Dermis blood vessel endothelial cell (primary cell): ENCODE measurements at places on chromosomes 1 and 21. TPM values are rescaled to one million over a fixed set of nuclear protein-coding genes. Genes with fewer than 3 reads are reported as not detected.
A peak's percentile ranks its signal among the peaks of the same experiment; 100 is the strongest.

DNA sequence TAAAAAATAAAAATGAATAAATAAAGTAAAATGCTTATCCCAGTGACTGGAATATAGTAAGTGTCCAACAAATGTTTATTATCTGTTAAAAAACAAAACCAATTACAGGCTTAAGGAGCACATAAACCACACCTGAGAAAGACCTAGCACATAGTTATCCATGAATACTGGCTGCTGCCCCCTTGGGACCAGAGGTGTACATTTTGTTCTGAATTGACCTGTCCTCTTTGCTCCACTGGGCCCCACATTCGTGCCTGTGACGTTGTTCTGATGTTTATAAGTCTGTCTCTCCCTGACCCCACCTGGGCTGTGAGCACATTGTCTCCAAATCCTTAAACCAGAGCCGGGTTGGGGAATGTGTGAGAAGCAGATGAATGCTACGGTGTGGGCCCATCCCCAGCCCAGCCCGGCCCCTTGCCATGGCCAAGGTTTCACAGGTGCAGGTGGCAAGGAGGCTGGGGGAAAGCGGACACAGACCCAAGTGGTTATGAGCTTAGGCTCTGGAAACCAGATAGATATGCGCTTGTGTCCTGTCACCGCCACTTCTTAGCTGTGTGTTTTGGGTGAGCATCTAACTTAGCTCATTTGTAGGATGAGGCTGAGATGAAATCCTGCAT lies 29.1 kb downstream of the OPRD1 start:
- DNase-seq, result no peak

DNA sequence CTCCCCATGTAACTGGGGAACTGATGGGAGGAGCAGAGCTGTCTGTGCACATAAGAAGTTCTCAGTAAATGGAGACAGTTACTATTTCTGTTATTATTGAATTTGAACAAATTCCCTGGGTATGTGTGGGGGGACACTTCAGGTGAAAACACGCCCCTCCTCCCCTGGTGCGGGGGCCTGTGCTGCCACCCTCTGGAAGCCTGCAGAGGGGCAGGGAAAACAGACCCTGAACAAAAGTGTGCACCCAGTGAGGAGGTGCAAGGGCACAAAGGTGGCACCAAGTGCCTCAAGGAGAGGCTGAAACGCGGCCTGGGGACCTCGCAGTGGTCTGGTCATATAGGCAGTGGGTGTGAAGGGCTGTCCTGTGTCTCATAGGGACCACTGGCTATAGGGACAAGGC lies 18.2 kb upstream of the NADK start:
- no peak for DNase-seq

DNA sequence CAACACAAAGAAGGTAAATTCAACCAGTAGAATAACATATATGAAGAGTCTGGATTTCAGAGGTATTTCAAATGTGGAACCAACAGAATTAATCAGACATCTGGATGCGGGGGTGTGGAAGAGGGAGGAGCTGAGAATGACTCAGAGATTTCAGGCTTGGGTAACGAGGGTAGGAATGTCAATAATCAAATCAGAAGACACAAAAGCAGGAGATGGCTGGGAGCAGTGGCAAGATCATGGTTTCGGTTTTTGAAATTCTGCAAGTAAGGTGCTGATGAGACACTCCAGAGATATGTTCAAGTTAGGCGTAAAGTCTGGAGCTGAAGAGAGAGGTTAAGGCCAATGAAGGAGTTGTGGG lies 64.0 kb downstream of the PLPPR5 start:
- DNase-seq, result no peak

DNA sequence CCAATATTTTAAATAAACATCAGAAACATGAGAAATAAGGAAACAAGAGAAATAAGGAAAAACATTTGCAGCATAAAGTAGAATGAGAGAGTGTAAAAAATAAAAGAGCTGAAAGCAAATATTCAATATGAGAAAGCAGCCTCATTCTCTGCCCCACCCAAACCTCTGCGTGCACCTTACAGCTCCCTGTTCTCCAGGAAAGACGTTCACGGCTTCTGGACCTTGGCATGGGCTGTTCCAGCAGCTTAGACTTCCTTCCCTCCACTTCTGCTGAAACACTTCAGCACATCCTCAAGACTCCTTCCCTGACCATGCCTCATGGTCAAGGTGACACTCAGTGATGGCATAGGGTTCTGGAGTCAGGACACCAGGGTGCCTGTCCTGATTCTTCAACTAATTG lies 23.3 kb downstream of the ALPL start:
- DNase-seq, result no peak

DNA sequence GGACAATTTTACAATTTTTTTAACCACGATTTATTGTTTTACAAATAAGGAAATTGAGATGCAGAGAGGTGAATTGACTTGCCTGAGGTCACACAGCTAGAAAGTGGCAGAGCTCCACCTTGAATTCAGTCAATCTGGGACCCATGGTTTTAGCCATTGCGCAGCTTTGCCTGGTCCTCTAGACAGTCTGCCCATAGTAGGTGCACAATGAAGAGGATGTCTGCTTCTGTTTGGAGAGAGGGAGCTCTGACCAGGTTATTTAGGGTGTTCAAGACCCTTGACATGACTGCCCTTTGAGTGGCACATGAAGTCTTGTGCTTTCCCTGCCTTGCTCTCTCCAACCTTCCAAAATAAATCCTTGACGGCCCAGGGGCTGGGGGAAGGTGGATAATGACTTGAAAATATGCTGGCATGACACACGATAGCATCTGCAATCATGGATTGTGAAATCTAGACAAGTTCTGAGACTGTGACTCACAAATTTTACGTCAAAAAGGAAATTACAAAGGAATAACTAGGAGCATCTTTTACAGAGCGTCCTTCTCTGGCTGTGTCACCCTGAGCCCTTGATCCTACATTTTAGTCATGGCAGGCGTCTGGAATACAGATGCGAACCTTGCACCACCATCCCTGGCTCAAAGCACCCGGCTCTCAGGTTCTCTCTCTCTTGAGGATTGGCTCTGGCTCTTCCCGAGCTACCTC lies 26.2 kb upstream of the ID3 start:
- DNase-seq, result peak; percentile 40

DNA sequence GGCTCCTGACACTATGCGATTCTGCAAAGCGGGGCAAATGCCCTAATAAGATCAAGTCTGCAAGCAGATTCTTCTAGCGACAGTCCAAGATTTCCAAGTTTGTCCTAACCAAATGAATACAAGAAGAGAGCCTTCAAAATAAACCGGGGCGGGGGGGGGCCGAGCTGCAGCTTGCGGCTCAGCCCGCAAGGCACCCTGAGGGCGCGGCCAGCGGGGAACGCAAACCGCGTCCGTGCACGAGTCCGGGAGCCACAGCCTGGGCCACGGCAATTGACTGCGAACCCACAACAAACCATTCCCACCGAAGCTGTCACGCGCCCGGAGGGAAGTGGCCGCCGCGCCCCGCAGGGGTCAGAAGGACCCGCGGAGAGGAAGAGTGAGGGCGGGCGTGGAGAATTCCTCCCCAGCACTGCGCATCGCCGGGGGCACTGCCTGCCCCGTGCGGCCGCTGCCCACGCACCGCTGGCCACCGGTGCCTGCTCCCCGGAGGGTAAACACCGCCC lies 687 bp downstream of the TGFBR3 start:
- DNase-seq, result peak; percentile 43

DNA sequence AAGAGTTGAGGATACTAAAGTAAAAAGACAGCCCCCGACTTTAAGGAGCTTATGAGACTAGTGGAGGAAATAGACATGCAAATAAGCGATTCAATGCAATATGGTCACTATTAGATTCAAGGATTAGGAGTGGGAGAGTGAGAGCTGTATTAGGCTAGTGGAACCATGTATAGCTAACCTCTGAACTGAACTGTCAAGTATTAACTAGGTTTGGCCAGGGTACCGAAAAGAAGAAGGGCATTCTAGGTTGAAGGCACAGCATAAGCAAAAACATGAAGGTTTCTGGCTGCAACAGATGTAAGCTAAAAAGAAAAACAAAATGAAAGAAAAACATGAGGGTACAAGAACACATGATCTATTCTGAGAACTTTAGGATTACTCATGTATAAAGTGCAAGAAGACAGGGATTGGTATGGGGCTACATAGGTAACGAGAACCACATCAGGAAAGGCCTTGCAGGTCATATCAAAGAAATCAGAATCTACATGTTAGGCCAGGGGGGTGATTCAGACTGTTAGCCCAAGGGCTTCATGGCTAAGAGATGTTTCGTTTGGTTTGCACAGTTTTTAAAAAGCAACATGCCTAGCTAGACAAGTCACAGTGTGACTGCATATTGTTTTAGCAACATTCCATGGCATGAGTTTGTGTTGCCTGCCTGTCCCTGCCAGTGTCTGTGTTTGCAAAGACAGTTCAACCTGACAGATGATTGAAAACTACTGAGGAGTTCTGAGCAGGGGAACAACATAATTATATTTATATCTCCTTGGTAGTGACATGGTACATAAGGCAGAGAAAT lies 54.4 kb upstream of the HAO2 start:
- no peak for DNase-seq

DNA sequence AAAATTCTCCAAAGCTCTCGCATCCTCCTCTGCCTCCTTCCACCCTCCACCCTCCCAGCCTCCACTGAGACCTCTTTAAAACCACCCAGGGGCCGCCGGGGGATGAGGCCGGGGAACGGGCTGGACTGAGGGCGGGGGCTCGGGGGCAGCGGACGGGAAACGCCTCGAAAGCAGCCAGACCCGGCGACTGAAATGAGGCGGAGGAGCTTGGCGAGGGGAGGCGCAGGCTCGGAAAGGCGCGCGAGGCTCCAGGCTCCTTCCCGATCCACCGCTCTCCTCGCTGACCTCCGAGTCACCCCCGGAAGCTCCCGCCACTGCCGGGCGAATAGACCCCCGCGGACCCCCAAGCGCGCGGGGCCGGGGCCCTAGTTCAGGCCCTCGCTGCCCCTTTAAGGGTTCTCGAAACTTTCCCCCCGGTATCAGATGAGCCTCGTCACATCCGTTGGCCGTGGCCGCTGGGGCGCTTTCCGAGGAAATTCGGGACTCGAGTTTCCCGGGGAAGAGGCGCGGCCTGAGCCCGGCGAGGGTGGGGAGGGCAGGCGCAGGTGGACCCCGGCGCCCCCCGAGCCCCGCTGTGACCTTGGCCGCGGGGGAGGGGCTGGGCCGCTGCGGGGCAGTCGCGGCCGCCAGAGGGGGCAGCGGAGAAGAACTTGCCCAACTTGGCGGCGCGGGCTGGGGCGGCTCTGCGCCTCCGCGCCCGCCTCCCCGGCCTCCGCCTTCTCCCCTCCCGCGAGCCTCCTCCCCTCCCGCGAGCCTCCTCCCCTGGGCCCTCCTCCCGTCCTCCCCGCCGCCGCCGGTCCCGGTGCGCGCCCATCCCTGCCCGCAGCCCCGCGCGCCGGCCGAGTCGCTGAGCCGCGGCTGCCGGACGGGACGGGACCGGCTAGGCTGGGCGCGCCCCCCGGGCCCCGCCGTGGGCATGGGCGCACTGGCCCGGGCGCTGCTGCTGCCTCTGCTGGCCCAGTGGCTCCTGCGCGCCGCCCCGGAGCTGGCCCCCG lies at the start of gene BACE2:
TSS of gene BACE2 (plus strand) at position 813 of the 995 bp plus-strand sequence. CDS start at position 917, 104 bp downstream.
- peak; percentile 83 for DNase-seq

GRCh38 chr1:12005488-12006166 lies 13.7 kb upstream of the MIIP start:
- no peak for DNase-seq

DNA sequence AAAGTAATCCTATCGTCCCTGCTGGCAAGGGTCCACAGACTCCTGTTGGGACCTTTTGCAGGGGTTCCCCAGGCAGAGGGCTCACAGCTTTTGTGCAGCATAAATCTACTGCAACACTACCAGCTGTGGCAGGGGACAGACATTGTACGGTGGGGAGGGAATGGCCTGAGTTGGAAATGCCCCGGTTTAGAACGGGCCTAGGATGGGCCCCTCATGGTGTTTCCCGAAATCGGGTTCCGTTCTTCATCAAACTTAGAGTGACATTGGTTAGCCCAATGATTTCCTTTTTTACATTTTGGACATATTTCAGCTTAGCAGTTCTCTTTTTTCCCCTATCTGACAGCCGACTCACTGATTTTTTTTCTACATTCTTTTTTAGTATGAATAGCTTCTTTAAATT lies 26.5 kb upstream of the SAMD11 start:
- no peak for DNase-seq

- no peak for DNase-seq
Measured at GRCh38 chr21:38469642-38470041, 28.6 kb downstream of the ERG start.

DNA sequence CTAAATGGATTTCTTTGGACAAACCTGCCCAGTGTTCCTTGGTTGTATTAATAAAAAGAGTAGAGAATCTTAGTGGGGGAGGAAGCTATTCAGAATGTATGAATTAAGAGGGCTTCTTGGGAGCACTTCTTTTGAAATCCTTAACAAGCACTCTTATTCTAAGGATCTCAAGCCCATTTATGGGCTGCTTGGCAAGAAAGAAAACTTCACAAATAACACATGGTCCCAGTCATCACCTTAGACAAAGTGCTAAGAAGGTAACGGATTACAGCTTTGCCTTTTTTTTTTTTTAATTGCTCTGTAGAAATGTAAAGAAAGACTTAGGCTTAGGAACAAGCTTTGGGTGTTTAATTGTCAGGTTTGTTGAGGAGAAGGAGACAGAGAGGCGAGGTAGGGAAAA lies 76.6 kb upstream of the IPO9 start:
- no peak for DNase-seq

DNA sequence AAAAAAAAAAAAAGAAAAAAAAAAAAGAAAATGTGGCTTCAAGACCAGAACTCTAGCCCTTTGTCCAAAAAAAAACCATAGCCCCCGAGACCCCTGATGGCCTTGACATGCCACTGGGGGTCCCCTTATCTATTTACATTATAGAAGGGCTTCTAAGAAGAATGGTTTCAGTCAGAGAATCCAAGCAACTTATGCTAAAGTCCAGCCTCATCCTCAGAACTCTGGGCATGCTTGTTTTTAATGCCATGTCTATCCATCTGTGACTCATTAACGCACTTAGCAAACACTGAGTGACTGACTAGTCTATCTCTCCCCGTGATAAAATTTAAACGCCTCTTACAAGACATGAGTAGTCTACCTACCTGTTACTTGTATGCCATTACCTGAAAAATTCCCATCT lies 29.3 kb downstream of the ERG start:
- DNase-seq, result no peak

DNA sequence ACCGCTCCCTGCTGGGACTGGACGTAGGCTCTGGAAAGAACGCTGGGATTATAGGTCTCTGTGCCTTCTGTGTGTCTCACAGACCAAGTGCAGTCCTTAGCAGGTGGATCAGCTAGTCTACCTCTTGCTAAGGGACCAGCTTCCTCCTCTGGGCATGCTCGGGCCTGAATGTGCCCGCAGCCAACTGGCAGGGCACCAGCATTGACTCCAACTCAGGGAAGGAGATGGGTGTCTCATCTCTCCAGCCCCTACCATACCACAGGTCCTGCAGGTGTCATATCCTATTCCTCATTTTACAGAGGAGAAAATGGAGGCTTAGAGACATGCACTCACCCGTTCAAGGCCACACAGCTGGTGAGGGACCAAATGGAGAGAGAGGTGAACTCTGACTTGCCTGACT lies 340.2 kb downstream of the PTPRU start:
- no peak for DNase-seq

- no peak for DNase-seq
Measured at GRCh38 chr1:2413495-2414296, 1.3 kb upstream of the PEX10 start.

- DNase-seq, result no peak
Measured at GRCh38 chr1:65759516-65759915, 33.2 kb upstream of the PDE4B start.

Gene SLAMF7
- total RNA-seq, result not detected in 2 replicates

Gene LRRC52
- not detected in 2 replicates for total RNA-seq

Gene RAB25
- not detected in 2 replicates for total RNA-seq

Gene TFF3
- 81.9 and 257 TPM in 2 replicates for total RNA-seq

Gene CRABP2
- 0.34 TPM in 1 of 2 replicates, not detected in the other for total RNA-seq

Gene SPRR2A
- total RNA-seq, result not detected in 2 replicates

Gene SYNC
- 16.4 and 21.4 TPM in 2 replicates for total RNA-seq

Gene OVAAL
- not detected in 2 replicates for total RNA-seq

Gene MYBPH
- not detected in 2 replicates for total RNA-seq
